Fibroblast of the aortic adventitia (primary cell): ENCODE measurements at places on chromosomes 2 and 18. TPM values are rescaled to one million over a fixed set of nuclear protein-coding genes. Genes with fewer than 3 reads are reported as not detected.

Gene DYSF
- 0.18 and 1.2 TPM in 2 replicates for total RNA-seq

Gene KCNG3
- total RNA-seq: under 0.01 TPM in 1 of 2 replicates, not detected in the other

DNA sequence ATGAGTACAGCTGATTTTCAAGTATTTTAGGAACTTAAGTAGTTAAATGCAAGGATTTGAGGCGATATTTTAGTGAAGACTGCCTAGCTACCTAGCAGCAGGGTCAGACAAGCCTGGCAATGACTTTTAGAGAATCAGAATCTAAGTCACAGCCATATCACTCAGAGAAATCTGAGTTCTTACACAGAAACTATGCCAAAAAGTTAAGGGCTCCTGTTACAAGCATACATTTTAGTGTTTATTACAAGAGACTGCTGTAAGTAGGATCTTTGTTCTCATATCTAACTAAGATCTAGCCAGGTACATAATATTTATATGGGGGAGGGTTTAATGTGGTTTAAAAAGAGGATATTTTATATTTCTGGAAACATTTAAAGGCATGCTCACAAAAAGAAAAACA lies 37.5 kb downstream of the MAP4K3 start:
- no peak for DNase-seq

GRCh38 chr2:147989809-147990403 lies 30.6 kb downstream of the ORC4 start:
- DNase-seq: peak; percentile 81

DNA sequence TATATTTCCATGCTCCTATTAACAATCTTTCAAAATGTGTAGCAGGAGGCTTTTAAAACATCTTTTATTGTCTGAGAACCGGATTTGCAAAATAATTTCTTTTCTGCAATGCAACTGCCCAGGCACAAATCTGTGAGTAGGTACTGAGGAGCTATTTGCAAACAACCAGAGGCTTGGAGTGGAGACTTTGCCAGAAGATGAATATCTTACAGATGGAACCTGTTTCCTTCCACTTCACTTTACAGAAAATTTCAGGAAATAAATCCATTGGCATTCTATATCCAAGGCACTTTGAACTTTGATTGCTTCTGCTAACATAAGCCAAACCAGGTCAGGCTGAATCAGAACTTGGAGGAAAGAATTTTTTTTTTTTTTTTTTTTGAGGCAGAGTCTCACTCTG lies 237.4 kb upstream of the REV1 start:
- DNase-seq: no peak

GRCh38 chr2:102455061-102455670 lies 17.9 kb upstream of the SLC9A4 start:
- DNase-seq: no peak

DNA sequence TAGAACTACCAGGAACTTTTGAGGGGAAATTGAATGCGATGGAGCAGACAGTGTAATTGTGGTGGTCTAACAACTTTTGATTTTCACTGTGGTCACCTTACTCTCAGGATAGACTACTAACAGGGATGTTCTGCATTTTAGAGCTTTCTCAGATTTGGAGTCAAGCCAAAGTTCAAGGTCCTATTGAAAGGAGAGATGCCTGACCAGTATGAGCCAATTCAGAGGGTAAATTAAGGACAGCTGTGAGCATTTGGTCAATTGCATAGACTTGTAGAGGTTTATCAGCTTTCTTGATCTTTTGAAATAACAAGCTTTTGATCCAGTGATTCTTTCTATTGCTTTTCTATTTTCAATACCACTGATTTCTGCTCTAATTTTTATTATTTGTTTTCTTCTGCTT lies 1095.7 kb upstream of the CNTNAP5 start:
- DNase-seq: no peak

DNA sequence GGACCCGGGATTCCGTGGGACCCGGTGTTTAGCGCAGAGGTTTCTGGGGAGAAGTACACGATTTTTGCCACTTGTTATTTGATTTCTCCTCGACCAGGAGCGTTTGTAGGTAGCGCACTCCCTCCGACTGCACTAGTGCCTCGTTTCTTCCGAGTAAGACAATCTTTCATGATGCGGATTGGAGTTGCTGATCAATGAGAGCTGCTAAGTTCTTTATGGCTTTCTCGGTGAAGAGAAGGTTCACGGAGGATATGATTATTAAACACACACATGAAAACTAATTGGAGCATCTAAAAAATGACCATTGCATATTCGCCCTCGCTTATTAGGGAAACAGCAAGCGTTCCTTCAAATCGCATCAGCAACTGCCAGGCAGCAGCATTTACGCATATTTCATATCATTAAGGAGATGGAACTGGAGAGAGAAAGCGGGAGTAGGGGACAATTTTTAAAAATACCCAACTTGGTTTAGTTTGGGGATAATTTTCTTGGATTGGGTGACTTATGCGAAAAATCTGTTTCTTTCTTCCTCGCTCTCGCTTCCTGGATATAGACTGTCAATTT lies 616 bp downstream of the EML6 start:
- DNase-seq: peak; percentile 35
